Fibroblast of skin of right quadriceps (primary cell): ENCODE measurements at places on chromosomes 12 and 14.

DNA sequence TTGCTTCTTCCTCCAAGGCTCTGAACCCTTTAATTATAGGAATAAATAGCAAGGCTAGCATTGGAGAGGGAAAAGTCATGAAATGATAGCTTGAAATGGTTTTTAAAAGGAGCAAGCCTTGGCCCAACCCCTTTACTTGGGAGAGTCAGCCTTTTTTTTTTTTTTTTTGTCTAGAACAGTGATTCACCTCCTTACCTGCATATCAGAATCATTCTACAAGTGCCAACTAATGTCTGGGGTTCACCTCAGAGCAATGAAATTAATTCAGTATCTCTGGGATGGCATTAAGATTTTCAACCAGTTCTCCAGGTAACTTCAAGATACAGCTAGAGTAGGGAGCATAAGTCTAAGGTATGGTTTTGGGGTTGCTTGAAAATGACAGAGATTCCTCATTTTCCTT, 41.3 kb upstream of the TMTC2 start:
- DNase-seq, result no peak

GRCh38 chr12:127771546-127771945, 495.4 kb upstream of the TMEM132C start:
- DNase-seq, result no peak

- DNase-seq, result no peak
These were observed 27.0 kb upstream of the HIF1A start for GRCh38 chr14:61668282-61668681.

- no peak for DNase-seq
These were observed 19.9 kb downstream of the COL2A1 start for GRCh38 chr12:47984331-47984801.

- peak; percentile 85 for DNase-seq
These were observed 23.3 kb downstream of the DMAC2L start for GRCh38 chr14:50335389-50335788.

GRCh38 chr14:93114713-93115068, 1.0 kb downstream of the ITPK1 start:
- no peak for DNase-seq

GRCh38 chr14:95313707-95314106, 6.0 kb downstream of the CLMN start:
- no peak for DNase-seq

- no peak for DNase-seq
These were observed 134.6 kb downstream of the CACNA1C start for GRCh38 chr12:2187195-2187945.

DNA sequence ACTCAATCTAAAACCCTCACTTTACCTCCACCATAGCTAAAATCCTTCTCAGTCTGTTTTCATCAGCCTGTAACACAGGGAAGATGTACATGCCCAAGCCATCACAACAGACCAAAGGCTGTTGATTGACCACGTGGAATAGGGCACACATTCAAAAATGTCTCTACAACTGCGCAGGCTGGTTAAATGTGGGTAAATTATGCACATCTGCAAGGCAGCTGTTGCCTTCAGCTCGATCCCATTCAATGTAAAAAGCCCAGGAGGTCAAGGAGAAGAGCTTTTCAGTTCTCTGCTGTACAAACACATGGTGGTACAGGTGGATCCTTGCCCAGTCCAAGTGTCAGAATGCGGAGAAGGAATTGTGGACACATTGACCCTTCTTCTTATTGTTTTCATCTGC, 354.0 kb downstream of the FLRT2 start:
- no peak for DNase-seq

DNA sequence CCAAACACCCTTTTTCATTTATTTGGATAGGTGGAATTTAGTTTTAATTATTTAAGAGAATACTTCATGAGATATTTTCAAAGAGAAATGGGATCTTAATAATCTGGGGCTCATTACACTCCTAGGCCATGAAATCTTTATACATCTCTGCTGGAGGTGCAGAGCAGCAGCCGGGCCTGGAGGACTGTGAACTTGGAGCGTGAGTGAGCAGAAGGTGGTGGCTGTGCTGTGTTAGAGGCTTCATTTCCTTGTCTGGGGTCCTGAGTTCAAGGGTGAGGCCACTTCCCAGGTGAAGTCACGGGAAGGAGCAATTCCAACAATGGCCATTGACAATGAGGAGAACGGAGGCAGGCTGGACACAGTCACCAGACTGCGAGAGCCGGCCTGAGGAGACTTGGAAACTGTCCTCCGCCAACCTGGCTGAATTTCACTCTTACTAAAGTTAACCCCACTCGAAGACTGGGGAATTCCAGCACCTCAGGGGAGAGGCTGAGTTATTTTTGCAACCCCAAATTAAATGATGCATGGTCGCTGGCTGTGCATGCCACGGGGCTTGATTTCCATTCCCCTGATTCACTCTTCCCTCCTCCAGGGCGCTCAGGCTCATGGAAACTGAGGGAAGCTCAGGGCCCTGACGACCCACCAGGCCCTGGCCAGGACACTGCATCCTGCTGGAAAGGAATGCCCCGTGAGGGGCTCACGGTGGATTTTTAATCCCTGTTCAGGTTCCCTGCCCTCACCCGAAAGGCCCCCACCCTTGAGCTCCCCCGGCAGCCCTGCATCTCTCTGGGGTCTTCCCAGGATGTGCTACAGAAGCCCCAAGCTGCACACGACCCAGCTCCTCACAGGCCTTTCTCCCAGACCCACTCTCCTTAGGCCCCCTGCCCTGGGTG, 22.6 kb upstream of the TRAF3 start:
- DNase-seq, result no peak

- peak; percentile 69 for DNase-seq
These were observed 13.7 kb downstream of the FOXJ2 start for GRCh38 chr12:8045952-8046944.

- DNase-seq, result no peak
These were observed 37.0 kb upstream of the FBXO33 start for GRCh38 chr14:39469094-39469710.

DNA sequence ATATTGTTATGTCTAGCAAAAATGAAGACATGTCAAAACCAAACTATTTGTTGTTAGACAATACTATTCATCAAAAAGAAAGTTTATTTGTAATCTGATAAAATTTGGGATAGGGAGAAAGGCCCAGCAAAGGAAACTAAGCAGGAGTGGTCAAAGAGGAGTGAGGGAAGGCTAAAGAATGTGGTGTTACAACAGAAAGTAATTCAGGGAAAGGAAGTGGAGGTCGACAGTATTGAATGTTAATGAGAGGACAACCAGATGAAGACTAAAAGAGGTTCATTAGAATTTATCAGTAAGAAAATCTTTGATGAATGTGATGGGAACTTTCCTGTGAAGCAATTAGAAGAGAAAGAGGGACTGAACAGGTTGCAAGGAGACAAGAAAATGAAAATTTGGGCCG, 33.9 kb downstream of the PLCZ1 start:
- DNase-seq, result no peak

GRCh38 chr14:101008631-101009336, 105.3 kb upstream of the RTL1 start:
- peak; percentile 34 for DNase-seq

DNA sequence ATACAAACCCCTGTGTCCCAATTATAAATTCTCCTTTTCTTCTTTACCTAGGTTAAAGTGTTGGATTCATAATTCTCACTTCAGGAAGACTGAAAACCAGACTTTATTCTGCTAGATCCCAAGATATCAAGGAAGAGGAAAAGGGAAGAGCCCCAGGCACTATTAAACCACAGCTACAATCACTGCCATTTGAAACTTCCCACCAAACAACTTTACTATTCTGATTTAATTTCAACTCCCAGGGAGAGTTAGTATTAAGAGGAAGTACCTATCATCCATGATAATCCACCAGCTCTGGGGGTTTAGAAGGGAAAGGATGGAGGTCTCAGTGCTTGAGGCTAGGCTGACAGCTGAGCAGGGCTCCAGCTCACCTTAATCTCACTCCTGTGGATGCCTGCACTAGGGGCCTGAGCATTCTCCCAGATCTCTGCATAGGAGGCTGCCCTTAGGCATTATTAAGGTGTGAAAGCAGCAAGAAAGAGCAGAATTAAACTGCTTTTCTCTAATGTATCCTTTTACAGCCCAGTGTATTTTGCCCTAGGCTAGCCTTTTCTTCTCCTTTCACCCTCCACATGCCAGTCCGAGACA, 52.9 kb downstream of the MYF5 start:
- DNase-seq, result no peak

- DNase-seq, result no peak
These were observed 899 bp upstream of the KCNH3 start for GRCh38 chr12:49537752-49538509.

GRCh38 chr14:21866479-21866878, 192.9 kb upstream of the OR4E1 start:
- no peak for DNase-seq

GRCh38 chr12:22856178-22856577, 231.2 kb downstream of the ETNK1 start:
- DNase-seq, result peak; percentile 34

DNA sequence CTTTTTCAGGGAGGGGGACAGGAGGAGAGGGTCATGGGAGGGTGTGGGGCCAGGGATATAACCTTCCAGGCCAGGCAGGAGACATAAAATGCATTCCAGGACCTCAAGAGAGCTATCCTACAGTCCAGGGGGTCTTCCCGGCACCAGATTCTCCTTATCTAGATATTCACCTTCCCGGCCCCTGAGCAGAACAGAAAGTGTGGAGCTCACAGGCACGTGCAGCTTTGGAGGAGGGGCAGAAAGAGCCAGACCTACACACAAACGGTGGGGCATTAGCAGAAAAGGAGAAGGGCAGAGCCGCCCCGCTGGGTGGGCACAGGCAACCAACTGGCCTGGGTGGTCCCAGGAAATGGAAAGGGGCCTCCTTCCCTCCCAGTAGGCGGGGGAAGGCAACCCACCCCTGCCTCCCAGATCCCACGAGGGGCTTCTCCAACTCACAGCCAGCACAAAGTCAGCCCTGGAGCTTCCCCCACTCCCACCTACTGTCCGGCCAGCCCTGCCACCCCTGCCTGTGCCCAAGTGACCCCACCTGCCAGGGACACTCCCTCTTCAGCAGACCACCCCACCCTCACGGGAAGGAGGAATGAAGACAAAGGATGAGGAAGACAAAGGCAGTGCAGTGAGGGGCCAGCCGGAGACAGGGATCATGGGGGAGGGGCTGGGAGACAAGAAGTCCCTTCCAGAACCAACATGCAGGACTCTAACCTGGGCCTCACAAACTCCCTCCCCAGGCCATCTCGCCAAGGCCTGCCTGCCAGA, 33.3 kb downstream of the CCDC85C start:
- DNase-seq, result no peak

GRCh38 chr12:125140279-125141209, 75.3 kb downstream of the AACS start:
- DNase-seq, result peak; percentile 74

- peak; percentile 11 for DNase-seq
These were observed 30.3 kb downstream of the DEGS2 start for GRCh38 chr14:100129161-100129589.

- DNase-seq, result no peak
These were observed 890 bp downstream of the KRT71 start for GRCh38 chr12:52552055-52552454.

DNA sequence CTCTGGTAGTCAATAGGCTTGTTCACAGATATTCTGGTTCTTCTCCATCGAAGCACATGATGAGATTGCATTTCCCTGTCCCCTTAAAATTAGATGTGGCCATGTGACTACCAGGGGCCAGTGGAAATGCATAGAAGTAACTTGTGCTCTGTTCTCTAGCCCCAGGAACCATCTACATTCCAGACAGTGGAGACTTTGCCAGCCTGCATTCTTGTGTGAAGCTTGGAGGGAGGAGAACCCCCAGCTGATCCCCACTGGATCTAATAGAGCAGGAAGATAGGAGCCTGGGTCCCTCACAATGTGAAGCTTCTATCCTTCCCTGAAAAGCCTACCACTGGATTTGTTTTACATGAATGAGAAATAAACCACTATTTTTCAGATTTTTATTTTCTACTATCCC, 130.1 kb downstream of the KITLG start:
- DNase-seq, result no peak

DNA sequence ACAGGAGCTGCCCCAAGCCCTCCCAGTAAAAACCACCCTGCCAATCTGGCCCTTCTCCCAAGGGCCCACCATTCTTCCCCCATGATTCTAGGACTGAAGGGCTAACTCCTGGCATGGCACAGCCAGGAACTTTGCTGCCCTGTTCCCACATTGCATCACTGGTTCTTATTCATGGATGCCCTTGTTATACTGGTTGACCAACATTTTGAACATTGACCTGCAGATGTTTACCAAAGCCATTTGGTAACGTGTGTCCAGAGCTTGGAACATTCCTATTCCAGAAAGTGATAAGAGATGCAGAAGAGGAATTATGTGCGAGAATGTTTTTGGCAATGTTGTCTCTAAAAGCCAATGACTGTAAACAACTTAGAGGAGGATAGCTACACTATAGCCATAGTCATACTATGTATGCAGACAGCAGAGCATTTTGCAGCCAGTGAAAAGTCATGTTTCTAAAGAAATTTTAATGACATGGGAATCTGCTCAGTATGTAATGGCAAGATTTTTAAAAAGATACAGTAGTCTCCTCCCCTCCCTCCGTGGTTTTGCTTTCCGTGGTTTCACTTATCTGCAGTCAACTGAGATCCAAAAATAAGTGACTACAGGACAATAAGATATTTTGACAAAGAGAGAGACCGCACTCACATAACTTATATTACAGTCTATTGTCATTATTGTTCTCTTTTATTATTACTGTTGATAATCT, 108.8 kb downstream of the DAAM1 start:
- DNase-seq, result no peak

GRCh38 chr12:113370923-113371682, 12.7 kb downstream of the PLBD2 start:
- no peak for DNase-seq

DNA sequence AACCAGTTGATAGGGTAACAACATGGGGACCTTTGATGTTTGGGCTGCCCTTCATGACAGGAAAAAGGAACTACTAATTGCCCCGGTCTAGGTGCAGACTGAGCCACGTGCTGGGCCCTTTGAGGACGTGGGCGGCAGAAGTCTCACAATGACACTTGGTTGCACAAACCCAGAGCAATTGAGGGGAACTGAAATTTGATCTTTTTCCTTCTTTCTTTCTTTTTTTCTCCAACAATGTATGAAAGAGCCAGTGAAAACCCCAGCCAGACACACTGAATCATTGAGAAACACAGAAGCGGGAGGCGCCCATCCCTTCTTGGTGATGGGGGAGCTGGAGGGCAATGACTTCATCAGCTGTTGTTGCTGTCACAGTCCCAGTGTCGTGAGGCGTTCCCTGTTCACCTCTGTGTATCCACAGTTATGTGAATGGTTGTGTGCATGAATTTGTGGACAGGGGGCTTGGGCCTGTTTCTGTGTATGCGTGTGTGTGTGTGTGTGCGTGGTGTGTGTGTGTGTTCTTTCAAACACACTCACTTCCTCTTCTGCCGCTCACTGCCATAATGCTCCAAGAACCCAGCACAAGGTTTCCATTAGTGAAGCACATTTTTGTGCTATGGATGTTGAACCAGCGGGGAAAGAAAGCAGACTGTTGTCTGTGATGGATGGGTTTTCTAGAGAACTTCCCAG, 137.5 kb upstream of the CCND2 start:
- DNase-seq, result peak; percentile 78
